ENCODE measurements at places on chromosomes 6 and 20. TPM values are rescaled to one million over a fixed set of nuclear protein-coding genes. Genes with fewer than 3 reads are reported as not detected.

The SAMD10 gene
- total RNA-seq: 3.6 TPM

- no peak for DNase-seq
These were observed at the start of gene PROKR2 for GRCh38 chr20:5316188-5317158. Gene PROKR2 (minus strand): TSS chr20:5316954. CDS start chr20:5314369, 2,585 bp downstream.

- DNase-seq: no peak
These were observed 94.5 kb upstream of the FOXP4 start for GRCh38 chr6:41451515-41452163.

- no peak for DNase-seq
These were observed 304.2 kb upstream of the RNF217 start for GRCh38 chr6:124658053-124658452.

- peak; percentile 24 for DNase-seq
These were observed 76.3 kb downstream of the BTBD3 start for GRCh38 chr20:11993886-11994461.

DNA sequence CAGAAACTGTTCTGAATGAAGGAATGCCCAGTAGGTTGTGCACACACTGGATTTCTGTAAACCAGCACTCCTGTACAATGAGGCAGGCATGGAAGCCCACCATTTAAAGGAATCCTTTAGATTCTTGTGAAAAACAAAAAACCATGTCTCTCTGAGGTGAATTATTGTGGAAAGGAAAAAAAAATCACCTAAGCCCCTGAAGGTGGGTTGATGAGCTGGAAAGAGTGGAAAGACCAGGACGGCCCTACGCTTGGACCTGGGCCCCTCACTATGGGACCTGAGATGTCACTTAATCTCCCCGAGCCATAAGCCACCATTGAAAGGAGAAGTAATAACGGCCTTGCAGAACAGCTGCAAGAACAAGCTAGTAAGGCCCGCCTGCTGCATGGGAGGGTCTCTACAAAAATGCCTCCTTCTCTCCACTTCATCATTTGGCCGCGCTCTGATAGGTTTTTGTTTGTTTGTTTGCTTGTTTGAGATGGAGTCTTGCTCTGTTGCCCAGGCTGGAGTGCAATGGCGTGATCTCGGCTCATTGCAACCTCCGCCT, 68.8 kb downstream of the RAB44 start:
- no peak for DNase-seq

- no peak for DNase-seq
These were observed 58.4 kb downstream of the PPP1R14C start for GRCh38 chr6:150201285-150201684.

GRCh38 chr6:33719326-33719987, 8.0 kb upstream of the UQCC2 start:
- no peak for DNase-seq

The CLPSL1 gene
- total RNA-seq: not detected

The CLVS2 gene
- total RNA-seq: not detected

GRCh38 chr20:40692240-40693011, 3.4 kb upstream of the MAFB start:
- DNase-seq: no peak

- no peak for DNase-seq
These were observed 771.7 kb downstream of the EPHA7 start for GRCh38 chr6:92647630-92648029.

DNA sequence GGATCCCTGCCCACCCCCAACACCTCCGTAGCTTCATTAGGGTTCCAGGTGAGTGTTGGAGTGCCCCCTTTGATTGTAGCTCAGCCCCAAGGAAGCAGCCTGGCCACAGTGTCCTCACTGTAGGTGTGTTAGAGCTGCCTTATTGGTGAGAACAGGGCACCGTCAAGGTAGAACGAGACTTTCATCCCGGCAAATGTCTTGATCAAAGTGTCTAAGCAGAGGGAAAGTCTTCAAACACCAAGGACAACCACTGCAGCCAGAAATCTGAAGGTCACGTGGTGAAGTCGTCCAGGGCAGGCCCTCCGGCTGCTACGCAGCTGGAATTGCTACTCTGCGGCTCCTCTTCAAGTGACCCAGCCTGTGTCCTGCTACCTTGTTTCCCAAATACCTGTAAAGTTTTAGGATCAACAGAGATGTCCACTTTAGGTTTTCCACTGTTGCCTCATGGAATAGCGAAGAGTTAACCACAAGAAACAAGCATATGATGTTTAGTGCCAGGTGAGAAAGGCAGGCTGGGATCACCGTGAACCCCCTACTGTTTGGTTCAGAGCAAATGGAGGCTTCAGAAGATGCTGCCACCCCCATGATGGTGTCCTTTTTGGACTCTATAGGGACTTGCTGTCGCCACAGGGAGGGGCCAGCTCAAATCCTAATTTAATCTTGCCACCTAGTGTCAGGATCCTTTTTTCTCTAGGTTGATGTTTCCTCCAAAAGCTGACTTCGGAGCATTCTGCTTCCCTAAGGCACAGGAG, 1.7 kb upstream of the DLL1 start:
- no peak for DNase-seq

The BTNL2 gene
- not detected for total RNA-seq

The QKI gene
- 125 TPM for total RNA-seq

- DNase-seq: no peak
These were observed 20.3 kb upstream of the MAPK13 start for GRCh38 chr6:36110050-36110449.

DNA sequence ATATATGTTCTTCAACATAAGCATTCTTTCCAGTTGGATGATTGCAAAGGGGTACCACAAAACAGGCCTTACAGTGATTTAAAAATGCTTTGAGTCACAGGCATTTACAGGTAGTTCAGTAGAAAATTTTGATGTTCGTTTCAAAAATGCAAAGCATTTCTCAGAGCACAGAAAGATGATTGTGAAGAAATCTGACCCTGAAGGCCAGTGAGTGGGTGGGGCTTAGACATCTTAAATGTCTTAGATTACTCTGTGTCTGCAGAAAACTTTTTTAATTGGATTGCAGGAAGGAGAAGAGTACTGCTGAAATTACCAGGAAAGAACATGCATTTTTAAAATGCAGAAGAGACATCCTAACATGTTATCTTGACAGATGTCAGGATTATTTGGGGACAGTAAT, 268.3 kb downstream of the CDKAL1 start:
- DNase-seq: no peak

The PPP1R3G gene
- total RNA-seq: not detected

The PCED1A gene
- 29.3 TPM for total RNA-seq

DNA sequence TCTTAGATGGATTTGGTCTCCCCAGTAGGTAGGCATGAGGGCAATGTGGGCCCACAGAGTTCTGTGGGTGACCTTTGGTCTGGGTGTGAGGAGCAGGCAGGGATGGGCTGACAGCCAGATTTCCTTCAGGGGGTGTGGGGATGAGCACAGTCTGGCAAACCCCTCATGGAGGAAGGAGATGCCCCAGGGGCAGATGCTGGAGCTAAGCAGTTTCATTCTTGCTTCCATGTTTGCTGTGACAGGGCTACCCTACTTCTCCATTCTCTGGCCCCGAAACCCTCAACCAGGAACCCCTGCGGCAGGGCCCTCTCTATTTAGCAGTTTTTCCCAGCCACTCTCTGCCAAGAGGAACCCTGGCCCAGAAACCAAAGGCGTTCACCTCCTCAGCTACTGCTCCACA, 40.4 kb downstream of the GCLC start:
- DNase-seq: no peak

DNA sequence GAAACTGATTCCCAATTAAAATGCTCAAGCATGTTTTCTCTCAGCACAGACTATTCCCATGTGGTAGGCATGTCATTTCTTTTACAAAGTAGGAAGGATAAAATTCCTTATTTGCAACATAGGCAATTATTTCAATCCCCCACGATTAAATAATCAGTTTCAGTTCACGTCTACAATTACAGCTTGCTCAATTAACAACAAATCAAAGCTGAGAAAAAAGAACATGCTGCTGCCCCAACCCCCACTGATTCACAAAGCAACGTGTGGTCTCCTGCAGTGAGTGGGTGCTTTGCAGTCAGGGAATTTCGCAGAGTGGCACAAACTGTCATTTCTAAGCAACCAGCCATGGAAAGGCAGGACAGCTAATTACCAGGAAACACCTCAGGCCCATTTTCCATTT, 17.0 kb downstream of the RNASET2 start:
- DNase-seq: no peak

Measured in HT1080 (cell line).